Stimulated activated CD4-positive, alpha-beta T cell treated with anti-CD3 and anti-CD28 coated beads, Interleukin-4, amount 100 ng/mL, for 48 hours (primary cell): ENCODE measurements at places on chromosomes 7 and 10.

GRCh38 chr7:34163956-34164355 lies 258.6 kb downstream of the BMPER start:
- no peak for DNase-seq

- DNase-seq: no peak
These were observed 4.7 kb downstream of the VOPP1 start for GRCh38 chr7:55567571-55567970.

DNA sequence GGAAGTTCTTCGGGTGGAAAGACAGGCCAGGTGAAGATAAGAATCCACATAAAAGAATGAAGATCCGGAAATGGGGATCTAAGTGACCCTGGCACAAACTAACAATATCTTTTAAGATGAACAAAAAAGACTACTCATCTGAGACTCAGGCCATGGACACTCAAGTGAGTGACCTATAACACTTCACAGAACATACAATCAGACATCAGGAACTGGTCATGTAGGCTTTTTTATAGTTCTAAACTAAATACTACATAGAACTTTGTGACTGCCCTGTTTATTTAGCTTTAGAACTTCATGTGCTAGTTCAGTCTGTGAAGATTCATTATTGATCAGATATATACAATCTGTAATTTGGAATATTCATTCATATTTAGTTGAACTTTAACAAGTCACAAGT lies 52.8 kb downstream of the MMRN2 start:
- DNase-seq: no peak

- DNase-seq: no peak
These were observed 57.8 kb downstream of the ZMIZ1 start for GRCh38 chr10:79126351-79127080.

DNA sequence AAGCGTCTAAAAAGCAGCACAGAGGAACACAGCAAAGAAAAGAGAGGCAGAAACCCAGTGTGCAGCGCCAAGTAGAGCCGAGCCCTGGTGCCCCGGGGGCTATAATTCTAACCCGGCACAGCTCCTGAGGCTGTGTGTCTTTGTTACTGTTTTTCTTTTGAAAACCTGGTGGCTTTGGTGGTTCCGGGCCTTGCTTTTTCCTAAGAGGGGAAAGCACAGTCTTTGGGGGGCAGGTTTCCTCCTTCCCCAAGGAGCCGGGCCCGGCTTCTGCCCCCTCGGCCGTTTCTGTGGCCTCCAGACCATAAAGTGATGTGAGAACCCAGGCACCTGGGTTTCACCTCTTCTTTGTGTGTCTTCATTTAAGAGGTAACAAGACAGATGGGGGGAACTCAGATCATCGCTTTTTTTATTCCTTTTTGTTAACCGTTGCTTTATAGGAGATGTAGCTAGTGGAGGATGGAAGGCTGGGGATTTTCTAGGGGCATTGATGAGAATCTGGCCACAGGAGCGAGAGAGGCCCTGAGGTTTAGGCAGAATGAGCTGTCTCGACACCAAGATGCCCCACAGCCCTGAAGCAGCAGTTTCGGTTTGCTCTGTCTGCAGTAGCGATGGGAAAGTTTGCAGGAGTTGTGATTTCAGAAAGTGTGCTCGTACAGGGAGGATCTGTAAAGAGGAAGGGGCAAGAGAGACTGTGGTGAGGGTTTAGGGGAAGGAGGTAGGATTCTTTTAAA lies 367.8 kb upstream of the GALNT17 start:
- DNase-seq: no peak

GRCh38 chr7:5528071-5528814 lies 104.6 kb upstream of the TNRC18 start:
- DNase-seq: peak; percentile 28

DNA sequence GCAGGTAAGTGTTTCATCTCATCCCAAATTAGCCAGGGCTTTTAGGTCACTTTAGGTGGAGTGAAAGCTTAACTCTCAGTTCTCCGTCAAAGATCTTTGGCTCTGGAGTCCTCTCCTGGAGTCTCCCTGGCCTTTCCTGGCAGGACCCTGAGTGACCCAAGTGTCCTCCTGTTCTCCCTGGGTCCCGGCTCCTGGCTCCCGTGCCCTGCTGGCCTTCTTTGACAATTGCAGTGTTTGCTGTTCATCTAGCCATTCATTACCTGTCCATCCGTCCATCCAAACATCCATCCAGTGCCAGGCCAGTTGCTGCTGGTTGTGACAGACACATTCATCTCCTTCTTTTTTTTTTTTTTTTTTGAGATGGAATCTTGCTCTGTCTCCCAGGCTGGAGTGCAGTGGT lies 6.2 kb upstream of the TPST1 start:
- DNase-seq: no peak

- no peak for DNase-seq
These were observed 39.2 kb upstream of the ASL start for GRCh38 chr7:66036382-66036781.

GRCh38 chr7:155469-155900 lies 36.9 kb upstream of the FAM20C start:
- DNase-seq: no peak

- no peak for DNase-seq
These were observed 9.8 kb upstream of the CDHR1 start for GRCh38 chr10:84184517-84184916.

GRCh38 chr7:142319970-142320369 lies 62.1 kb upstream of the PRSS58 start:
- no peak for DNase-seq

DNA sequence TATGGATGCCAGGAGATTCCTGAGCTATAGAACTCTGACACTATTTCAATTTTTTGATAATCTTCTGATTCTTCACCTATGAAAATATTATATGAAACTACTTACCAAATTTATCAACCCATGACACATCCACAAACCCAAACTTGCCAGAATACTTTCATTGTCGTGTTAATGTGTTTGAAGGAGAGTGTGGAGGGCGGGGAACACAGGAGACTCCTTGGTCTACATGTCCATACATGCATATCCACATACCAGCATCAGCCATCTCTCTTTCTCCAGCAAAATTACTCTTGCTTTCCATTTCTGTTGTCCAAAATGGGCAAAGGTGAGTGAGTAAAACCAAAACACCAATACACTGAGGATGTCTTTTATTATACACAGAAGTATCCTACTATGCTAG lies 23.5 kb upstream of the BPGM start:
- no peak for DNase-seq

- no peak for DNase-seq
These were observed 23.5 kb downstream of the SGCE start for GRCh38 chr7:94632338-94633013.

GRCh38 chr10:122267849-122268737 lies 3.0 kb upstream of the BTBD16 start:
- DNase-seq: peak; percentile 47

DNA sequence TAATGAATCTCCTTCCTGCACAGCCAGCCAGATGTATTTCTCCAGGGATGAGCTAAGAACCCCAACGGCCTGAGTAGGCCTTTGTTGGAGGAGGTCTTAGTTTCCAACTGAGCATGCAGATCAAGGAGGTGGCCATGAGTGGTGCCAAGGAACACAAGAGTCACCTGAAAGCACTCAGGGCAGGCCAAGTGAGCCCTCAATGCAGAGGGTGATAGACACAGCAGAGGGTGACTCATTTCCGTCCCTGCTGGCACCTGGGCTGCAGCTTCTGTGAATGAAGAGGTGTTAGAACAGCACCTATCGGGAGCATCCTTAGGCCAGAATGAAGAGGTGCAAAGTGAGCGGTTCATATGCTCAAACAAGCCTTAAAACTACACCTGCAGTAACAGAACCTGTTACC lies 211.8 kb downstream of the FRMD4A start:
- no peak for DNase-seq

DNA sequence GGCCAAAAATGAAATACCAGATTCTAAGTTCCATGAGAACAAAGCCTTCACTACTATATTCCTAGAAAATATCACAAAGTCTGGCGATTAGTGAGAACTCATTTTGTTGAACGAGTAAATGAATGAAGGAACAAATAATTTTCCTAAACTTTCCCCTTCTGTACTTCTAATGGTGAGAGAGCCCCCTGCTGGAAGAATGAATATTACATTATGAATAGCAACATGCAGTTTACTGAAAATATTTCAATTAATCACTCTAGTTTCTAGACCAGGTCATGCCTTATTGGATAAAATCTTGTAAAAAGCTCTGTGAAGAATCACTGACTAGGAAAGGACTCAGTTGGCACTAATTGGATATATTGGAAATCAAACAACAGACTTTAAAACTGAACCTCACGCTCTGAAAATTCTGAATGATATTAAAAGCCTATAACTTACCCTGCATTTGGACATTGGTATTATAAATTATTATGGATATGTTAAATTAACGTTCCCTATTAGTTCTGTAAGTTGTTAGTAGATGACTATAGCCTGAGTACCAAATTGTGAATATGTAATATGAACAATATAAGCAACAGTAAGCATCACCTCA lies 32.4 kb upstream of the MTPN start:
- DNase-seq: no peak

DNA sequence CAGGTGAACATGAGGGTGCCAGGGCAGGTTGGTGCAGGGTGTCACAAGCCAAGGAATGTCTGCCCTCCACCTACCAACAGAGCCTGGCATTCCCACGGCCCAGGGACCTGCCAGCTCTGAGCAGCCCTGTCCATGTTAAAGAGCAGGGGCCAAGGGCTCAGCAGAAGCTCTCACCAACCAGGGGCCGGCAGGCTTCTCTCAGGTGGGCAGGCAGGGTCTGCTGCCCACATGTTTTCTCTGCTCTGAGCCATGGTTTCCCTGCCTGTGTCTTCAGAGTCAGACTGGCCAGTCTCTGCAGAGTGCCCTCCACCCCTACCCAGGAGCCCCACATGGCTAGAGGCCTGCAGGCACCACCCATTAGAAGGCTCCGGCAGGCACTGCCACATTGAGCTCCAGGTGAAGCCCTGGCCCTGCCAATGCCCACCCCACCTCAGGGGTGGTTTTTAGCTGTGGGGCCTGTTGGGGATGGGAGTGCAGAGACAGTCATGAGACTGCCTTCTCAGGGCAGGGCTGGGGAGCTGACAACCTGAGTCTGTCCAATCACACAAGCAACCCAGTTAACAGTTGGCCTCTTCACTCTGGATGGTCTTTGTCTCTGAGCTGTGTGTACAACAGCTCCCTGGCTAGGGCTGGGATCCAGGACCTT lies 135.9 kb downstream of the ARHGAP22 start:
- no peak for DNase-seq

DNA sequence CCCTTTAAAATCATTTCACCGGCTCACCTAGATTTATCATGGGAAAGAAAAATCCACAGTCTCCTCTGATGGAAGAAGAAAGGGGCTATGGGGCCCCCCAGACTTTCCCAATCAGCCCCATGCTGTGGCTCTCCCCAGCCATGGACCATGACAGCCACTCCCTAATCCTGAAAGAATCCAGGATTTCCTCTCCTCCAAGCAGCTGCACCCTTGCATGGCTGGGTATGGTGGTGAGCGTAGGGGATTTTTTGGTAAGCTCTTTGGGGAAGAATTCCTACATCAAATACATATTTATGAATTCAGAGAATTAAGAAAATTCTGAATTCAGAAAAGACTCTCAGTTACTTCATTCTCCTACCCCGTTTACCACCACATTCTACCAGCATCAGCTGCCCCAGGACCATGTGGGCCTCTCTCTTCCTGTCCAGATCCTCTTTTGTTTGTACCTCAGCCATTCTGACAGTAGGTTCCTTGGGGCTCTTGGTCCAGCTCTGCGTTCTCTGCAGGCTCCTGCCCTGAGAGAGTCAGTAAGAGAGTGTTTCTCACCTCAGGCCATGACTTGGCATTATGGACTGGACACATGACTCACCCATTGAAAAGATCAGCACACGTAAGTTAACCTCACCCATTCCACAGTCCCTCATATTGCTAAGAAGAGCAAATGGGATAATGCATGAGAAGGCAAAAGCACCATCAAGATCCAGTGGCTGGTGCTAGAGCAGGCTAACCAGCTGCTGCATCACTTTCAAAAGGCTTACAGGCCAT lies 337.8 kb downstream of the ELMO1 start:
- DNase-seq: no peak

DNA sequence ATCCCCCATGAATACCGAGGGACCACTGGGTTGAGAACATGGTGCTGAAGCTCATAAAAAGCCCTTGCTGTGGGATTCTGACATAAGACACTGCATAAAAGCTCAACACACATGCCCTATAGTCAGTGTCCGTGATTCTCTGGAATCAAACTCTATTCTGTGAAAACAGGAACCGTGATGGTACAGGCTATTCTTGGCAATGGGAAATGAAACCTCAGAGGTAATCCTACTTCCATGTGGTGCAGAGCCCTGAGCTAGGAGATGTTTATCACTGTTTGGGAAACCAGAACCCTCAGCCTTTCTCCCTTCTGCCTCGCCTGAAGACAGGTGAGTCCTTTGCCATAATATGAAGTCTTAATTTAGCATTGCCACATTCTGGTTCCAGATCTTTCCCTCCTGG lies 80.8 kb upstream of the PRSS1 start:
- DNase-seq: no peak

DNA sequence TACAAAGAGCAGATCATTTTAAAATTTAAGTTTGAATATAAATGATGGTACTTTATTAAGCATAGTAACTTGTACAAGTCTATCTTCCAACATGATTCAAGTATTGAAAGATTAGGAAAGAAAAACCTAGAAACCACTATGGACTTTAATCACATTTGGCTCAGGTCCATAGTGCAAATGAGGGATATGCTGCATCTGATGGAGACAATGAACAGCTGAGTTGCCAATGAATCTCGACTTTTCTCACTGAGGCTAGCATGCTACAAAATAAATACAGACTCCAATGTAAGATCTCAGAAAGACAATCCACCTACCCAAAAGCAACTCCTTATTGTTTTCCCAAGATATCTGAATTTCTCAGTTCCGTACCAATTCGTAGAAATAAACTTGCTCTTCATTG lies 89.8 kb downstream of the SEMA3A start:
- no peak for DNase-seq

DNA sequence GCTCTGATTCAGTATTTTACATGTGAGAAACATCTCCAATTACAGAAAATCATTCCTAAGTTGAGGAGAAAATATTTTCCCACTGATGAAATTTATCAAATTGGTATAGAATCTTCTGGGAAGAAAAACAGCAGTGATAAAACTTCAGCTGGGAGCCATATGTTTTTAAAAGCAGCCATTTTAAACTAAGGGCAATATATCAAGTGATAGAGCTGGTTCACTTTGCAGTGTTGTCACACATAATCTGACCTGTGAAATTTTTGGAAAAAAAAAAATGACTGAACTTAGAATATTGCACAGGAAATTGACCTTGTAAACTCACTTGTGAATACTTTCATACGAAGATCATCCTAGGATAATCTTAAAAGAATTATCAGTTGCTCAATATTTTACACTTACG lies 10.5 kb upstream of the EZH2 start:
- no peak for DNase-seq

DNA sequence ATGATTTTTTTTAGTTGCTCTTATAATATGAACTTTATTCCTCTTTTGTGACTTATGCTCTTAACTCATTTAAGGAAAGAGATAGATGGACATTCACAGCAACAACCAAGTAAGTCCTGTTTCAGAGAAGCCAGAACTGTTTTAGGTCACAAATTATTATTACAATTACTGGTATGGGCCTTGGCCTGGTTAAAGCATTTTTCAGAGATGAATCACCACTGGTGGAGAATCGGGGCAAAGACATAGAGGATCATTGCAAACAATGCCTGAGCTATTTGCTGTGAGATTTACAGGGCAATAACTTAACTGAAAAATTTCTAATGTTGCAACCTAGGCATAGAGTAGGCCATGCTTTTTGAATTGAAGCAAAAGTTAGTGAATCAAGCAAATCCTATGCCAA lies 138.0 kb upstream of the YAE1 start:
- DNase-seq: no peak
